BE2C (cell line): ENCODE measurements at places on chromosomes 12 and 14.

DNA sequence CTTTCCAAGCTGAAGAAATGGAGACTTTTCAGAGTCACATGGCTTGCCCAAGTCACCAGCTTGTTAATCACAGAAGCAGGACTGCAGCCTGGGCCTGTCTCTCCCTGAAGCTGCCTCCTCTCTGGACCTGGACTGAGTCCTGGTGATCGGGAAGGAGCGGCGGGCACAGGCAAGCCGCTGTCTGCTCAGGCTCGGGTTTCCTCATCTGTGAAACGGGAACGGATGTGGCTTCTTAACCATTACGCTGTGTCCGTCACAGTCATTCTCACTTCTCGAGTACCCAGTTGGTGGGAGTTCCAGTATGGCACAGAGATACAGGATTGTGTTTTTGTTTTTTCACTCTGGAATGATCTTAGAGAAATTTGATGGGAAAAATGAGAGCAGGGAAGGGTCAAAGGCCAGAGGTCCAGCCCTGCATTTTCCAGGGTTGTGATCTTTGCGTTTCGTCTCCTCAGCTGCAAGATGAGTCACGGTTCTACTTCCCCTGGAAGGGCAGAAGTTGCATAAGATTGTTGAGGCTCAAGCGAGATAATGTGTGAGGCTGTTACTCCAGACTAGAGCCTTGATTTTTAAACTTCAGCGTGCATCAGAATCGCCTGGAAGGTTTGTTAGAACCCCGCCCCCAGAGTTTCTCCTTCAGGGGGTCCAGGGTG is 7.6 kb upstream of the LRTM2 start:
- no peak for DNase-seq

DNA sequence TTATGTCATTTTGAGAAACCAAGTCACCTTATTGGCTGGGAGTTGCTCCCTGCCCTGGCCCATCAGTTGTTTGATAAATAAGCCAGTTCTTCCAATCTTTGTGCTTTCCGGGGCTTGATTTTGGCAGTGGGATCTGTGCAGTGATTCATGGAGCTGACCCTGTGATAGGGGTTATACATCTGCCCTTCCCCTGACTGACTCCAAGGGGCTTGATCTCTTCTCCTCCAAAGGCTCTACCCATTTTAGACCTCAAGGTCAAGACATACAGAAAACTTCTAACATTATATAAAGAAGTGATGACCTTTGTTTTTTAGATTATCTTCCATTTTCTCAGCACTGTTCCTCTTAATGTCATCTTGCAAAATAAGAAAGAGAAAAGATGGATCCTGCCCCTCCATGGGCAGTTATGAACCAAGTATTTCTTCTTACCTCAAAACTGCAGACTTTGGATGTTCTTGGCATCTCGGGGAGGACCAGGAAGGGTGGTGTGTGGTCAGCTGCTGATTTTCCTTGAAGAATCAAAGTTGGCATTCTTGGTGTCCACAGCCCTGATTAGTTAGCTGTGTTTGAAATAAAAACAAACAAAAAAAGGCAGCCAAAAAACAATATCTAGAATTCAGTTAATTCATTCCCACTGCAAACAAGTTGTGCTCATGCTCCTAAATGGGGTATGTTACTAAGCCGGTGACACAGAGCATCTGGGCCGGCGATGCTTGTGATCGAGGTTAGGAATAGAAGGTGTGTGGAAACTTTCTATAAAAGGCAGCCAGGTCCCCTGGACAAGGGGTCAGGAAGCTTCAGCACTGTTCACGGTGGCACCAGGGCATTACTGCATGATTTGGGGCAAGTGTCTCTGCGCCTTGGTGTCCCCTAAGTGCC is 120.2 kb downstream of the SAMD4A start:
- no peak for DNase-seq

GRCh38 chr14:63892265-63892664 is 39.5 kb downstream of the SYNE2 start:
- no peak for DNase-seq

DNA sequence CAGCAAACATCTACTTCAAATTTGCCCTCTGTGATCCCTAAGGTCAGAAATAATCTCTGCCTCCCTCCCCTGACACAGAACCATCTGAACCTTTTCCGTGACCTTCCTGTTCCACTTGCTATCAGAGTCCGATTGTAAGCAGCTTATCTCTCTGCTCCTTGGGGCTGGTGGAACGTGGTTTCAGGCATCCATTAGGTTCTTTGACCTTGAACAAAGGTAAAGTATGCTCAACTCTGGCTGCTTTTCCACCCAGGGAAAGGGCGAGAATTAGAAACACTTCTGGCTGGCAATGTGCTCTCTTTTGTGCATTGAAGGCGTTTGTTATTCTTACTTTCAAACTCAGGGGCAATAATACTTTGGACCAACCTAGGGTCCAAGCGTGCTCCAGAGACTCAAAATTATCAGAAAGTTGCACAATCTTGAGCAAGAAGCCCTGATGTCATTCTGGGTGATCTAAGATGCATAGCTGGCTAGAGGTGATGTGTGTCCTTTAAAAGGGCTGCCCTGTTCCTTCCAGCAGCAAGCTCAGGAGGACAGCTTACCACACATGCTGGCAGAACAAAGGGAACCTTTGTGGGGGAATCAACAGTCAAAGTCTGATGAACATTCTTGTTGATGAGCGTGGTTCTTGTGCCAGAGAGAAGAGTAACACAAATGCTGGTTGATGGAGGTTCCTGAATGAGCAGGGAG is 29.8 kb downstream of the ADGRD1 start:
- DNase-seq = no peak

GRCh38 chr14:100440758-100441203 is 117.6 kb downstream of the SLC25A47 start:
- peak; percentile 82 for DNase-seq

GRCh38 chr14:57066887-57067513 is 201.7 kb downstream of the EXOC5 start:
- peak; percentile 59 for DNase-seq

DNA sequence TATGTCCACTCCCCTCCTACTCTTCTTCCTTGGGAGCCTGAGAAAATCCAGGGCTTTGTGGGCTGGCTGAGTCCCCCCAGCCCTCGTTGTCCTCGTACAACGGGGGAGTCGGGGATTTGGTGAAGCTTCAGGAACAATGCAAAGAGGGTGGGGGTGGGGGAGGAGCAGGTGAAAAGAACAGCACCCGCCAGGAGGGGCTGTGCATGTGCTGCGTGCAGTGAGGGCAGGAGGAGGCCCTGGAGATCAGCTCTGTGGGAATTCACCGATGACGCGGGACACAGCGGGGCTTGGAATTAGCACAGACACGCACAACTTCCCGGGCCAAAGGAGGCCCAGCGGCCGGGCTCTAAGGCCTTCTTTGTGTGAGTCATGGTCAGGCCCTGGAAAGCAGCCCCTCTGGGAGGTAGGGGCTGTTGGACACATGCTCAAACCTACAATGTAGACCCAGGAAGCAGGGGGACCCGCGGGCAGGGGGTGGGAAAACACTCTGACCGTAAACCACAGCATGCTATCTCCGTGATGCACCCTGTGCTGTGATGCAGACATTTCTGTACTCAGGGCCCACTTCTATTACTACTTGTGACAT is 32.8 kb downstream of the RBM19 start:
- DNase-seq = no peak

DNA sequence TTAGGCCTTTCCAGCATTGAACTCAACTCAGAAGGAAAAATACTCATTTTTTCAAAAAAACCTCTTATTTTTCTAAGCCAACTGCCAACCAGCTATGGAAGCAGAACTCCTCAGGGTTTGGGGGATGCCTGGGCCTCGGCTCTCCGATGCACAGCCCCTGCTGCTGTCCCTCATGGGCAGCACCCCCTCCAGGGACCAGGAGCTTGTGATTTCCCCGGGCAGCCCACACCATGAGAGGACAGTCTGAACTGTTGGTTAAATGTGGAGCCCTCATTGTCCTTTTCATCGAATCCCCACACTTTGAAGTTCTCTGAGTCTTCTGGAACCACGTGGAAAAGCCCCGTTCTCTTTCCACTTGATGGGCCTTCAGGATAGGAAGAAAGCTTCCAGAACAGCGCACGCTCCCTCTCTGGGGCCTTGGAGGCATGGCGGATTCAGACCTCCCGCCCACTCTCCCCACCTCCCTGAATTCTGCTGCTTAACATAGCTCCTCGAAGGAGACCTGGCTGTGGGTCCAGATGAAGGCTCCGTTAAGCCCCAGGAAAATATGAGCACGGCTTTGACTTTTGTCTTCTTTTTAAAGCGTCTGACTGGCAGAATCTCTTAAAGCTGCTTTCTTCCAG is 156.6 kb downstream of the CALM1 start:
- DNase-seq = no peak

- peak; percentile 75 for DNase-seq
Observed at GRCh38 chr14:96979611-96980074, 182.5 kb downstream of the VRK1 start.

DNA sequence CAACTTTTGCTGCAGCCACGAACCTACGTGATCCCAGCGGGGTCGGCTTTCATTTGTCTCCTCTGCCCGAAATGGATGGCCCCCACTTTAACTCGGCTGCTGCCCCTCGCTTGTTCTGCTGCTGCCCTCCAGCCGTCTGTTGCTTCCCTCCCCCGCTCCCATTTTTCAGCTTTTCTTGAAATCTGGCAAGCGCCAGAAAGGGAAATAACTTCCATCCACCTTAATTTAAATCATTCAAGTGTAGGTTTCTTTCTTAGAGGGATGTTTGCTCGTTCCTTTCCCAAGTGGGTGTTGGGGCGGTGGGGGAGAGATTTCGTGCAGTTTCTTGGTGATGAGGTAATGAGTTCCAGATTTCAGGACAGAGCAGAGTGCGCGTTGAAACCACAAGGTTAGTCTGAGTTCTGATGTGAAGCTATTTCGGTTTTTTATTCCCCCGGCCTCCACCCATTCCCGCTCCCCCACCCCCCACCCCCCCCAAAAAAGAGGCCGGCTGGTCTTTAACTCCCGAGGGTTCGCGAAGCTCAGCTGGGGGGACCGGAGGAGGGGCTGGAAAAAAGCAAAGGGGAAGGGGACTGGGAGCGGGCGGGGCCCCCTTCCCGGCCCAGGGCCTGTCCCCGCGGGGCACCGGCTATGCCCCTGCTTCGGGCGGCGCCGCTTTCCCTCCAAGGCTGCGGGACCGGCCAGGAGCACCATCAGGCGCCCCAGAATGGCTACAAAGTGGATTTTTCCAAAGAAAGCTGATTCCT is 2.2 kb upstream of the ZFP36L1 start:
- no peak for DNase-seq

DNA sequence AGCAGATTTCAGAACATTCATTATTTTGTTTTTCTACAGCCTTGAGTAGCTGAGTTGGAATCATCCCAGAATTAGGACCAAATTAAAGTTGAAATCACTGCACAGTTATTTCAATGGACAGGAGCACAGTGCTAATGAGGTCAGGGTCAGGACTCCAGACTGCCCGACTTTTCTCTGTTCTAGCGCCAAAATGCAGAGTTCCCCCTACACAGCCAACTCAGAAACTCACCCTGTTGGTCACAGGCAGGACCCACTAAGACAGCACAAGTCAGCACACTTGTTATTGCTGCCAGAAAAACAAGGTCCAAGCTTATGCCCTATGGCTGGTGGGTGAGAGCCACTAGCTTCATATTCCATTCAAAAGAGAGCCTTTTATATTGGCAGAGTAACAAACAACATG is 198.1 kb upstream of the KRR1 start:
- DNase-seq = no peak

- no peak for DNase-seq
Observed at GRCh38 chr12:124746649-124747425, 116.8 kb downstream of the SCARB1 start.

DNA sequence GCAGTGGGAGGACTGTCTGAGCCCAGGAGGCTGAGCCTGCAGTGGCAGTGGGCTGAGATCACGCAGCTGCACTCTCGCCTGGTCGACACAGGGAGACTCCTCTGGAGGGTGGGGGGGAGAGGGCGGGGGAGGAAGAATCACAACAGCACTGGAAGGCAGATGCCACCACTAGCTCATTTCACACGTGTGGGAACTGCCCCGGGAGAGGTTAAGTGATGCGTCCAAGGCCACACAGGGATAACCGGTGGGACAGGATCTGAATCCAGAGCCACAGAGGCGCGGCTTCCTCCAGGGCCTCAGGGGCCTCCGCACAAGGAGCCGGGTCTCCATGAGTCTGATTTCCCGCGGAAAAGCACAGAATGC is 20.8 kb downstream of the STX2 start:
- DNase-seq = no peak

DNA sequence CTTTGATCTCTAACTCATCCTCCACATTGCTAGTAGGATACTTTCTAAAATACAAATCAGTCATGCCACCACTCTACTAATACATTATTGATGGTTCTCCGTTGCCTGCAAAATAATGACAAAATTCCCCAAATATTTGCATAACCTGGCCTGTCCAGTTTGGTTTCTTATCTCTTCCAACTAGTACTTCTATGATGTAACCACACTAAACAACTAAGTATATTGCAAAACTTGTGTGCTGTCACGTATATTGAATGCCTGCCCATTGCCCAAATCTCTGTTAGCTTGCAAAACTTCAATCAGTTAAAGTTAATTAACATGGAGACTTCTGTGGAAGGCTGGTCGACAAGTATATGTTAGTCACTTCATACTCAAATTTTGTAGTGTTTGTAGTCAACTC is 6.5 kb downstream of the OR6C74 start:
- no peak for DNase-seq

DNA sequence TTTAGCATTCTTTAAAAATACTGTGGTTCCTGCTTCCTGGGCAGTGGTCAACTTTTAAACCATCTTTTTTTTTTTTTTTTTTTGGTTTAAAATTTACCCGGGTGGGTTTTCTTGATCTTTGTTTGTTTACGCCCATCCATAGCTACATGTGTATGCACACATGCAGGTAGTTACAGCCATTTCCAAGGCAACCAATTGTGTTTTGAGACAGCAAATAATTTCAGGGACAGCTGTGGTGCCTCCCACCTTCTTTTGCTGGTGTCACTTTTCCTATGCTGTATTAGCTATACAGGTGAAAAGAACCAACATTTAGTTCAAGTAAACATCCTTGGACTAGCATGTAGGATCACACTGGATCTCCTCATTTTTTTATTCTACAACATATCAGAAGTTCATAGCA is 52.0 kb upstream of the PSMA6 start:
- no peak for DNase-seq

- DNase-seq = no peak
Observed at GRCh38 chr12:14576896-14577295, 9.2 kb upstream of the PLBD1 start.

DNA sequence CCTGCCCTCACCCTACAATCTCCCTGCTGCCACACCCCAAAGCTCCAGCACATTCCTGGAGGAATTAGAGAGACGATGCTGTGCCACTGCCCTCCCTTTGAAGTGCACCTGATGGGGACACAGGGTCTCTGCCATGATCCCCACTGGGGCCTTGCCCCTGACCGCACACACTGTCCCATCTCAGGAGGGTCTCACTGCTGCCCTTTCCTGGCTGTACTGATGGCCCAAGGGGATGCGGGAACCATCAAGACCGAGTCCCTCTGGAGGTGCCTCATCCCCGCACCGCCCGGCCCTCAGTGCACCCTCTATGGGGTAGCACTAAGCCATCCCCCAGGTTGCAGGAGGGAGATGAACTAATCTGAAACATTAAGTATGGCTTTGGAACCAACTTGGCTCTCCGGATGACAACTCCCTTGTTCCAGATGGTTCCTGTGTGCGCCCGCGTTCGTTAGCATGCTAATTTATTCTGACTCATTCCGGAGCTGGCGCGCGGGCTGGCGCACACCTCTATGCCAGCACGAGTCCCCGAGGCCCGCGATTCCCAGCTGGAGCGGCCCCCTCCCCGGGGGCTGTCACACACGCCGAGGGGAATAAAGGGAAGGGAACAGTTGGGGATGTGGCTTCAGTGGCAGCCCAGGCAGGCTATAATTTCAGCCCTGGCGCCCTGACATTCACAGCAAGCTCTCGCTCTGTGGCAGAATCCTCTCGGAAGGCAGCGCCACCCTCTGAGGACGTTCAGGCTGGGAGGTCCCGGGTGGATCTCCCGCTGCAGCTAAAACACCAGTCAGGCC is 34.2 kb upstream of the C14orf180 start:
- DNase-seq = no peak
